ENCODE measurements at places on chromosomes 3 and 15.

DNA sequence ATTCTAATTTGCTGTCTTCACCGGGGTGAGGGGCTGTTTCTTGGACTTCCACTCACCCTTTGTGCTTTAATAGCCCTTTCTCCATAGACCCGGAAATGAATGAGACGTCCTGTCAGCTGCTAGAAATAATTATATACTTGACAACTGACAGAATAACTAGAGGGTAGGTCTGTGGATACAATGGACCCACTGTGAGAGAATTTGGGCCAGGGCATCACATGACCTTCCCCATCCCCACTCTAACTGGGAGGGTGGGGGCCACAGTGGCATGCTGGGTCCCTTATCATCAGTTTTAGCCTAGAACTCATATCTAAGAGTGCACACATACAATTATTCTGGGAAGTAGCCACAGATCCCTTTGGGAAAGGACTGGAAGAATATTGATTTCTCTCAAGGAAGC lies 25.9 kb upstream of the MINAR1 start:
- no peak for DNase-seq

DNA sequence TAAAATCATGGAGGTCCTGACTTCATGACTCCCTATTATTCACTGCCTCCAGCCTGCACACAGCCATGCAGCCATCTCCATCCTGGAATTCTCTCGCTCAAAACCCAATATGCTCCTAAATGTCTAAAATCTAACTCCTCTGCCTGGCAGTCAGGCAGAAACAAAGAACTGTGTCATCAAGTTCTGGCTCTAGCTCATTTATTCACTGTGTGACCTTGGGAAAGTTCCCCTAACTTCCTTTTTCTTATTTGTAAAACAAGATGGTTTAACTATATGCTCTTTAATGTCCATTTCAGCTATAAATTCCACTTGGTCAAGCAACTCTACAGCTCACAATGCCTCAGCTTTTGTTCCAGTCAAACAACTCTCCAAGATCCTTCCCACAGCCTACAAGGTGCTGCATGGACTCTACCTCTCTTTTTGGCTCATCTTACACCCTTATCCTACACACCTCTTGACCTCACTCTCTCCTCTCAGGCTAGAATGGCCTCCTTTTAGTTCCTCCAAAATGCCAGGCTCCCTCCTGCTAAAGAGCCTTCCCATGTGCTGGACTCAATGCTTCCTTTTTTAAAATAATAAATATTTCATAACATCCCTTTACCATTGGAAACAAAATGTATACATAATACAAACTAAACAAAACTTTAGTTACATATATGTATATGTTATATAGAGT lies 16.4 kb downstream of the PIK3CB start:
- no peak for DNase-seq

GRCh38 chr15:95872366-95872771 lies 458.1 kb upstream of the NR2F2 start:
- no peak for DNase-seq

DNA sequence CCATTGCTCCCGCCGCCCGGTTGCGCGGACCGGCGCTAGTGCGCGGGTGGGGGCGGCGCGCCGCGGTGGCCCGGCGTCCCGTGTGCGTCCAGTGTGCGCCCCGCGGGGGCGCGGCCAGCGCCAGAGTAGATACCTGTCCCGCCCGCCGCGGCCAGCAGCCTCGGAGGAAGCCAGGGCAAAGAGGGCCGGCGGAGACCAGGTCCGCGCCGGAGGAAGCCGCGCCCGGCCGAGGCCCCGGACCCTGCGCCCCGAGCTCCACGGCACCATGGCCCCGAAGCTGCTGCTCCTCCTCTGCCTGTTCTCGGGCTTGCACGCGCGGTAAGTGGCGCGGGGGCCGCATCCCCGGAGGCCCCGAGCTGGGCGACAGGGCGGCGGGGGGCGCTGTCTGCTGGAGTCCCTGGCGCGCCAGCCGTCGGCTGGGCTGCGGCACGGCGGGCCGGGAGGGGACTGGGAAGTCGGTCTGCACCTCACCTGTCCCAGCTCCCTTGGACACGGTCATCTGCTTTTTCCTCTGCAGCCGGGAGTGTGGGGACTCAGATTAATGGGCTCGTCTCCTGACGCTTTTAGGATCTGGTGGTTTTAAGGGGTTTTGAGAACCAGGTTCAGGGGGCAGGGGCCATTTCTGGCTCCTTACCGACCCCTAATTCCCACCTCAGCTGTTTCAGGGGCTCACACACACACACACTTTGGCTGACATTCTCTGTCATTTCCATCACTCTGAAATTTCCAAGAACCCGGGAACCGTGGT lies 464 bp downstream of the GABRG3 start:
- no peak for DNase-seq

DNA sequence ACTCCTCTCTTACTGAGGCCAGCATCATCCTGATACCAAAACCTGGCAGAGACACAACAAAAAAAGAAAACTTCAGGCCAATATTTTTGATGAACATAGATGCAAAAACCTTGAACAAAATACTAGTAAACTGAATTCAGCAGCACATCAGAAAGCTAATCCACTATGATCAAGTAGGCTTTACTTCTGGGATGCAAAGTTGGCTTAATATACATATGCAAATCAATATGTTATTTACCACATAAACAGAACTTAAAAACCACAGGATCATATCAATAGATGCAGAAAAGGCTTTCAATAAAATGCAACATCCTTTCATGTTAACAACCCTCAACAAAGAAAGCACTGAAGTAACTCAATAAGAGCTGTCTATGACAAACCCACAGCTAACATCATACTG lies 414.5 kb upstream of the MCTP2 start:
- no peak for DNase-seq

DNA sequence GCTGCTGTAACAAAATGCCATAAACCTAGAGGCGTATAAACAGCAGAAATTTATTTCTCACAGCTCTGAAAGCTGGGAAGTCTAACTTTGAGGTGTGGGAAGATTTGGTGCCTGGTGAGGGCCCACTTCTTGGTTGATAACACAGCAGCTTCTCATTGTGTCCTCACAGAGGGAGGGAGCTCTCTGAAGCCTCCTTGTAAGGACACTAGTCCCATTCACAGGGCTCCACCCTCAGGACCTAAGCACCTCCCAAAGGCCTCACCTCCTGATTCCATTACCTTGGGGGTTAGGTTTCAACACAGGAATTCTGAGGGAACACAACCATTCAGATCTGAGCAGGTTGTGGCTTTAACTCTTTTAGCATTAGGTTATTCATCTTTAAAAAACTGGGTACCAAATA lies 380.3 kb upstream of the ATP10A start:
- DNase-seq = no peak

DNA sequence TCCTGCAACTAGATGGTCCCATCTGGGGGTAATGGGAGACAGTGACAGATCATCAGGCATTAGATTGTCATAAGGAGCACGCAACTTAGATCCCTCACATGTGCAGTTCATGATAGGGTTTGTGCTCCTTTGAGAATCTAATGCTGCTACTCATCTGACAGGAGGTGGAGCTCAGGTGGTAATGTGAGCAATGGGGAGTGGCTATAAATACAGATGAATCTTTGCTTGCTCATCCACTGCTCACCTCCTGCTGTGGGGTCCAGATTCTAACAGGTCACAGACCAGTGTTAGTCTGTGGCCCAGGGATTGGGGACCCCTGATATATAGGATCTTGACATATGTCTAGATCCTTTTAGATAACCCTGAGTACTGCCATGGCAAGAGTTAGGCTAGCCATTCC lies 52.7 kb downstream of the RASGRF1 start:
- no peak for DNase-seq

- DNase-seq = no peak
These were observed 2.7 kb downstream of the RPL22L1 start for GRCh38 chr3:170867143-170867937.

GRCh38 chr15:20344601-20345400 lies 196.8 kb downstream of the GOLGA6L6 start:
- no peak for DNase-seq

All from HuH-7 (cell line).